ENCODE measurements at places on chromosomes 2 and 18.

GRCh38 chr2:226045080-226045479, 645.6 kb downstream of the NYAP2 start:
- no peak for DNase-seq

GRCh38 chr2:121561617-121562268, 31.1 kb downstream of the RNU4ATAC start:
- DNase-seq: no peak

GRCh38 chr2:148888003-148888501, 13.0 kb downstream of the KIF5C start:
- DNase-seq: peak; percentile 71

- DNase-seq: no peak
These were observed 67.1 kb downstream of the ANTXR1 start for GRCh38 chr2:69080071-69080470.

- DNase-seq: no peak
These were observed 493.4 kb upstream of the FSIP2 start for GRCh38 chr2:185245216-185245615.

DNA sequence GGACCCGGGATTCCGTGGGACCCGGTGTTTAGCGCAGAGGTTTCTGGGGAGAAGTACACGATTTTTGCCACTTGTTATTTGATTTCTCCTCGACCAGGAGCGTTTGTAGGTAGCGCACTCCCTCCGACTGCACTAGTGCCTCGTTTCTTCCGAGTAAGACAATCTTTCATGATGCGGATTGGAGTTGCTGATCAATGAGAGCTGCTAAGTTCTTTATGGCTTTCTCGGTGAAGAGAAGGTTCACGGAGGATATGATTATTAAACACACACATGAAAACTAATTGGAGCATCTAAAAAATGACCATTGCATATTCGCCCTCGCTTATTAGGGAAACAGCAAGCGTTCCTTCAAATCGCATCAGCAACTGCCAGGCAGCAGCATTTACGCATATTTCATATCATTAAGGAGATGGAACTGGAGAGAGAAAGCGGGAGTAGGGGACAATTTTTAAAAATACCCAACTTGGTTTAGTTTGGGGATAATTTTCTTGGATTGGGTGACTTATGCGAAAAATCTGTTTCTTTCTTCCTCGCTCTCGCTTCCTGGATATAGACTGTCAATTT, 616 bp downstream of the EML6 start:
- DNase-seq: no peak

DNA sequence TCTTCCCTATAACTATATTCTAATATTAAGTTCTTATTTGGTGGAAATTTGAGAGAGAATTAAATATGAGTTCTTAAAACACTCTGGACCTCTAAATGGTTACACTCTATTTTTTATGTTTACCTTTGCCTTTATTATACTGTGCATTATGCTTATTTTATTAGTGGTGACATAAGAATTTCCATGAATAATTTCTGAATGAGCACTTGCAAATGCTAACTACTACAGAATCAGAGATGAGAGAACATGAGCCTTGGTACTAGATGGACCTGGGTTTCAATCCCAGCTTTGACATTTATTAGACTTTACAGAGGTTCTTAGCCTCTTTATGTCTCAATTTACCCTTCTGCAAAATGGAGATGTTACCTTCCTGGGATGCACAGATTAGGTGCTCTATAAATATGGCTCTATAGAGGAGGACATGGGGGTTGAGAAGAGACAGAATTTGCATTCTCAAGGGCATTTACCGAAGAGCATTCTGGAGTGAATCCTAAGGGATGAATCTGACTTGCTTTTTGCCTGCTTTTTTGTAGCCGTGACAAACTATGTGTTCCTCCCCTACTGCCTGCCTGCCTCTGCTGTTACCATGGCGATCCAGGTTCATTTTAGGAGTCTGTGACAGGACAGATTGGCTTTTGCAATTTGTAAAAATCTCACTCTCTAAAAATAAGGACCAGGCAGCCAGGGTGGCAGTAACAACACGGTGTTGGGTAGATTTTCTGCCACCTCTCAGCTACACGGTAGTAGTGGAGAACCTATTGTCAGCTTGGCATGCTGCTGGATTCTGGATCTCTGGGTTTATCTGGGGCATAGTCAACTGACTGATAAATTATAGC, 20.7 kb upstream of the CNRIP1 start:
- no peak for DNase-seq

DNA sequence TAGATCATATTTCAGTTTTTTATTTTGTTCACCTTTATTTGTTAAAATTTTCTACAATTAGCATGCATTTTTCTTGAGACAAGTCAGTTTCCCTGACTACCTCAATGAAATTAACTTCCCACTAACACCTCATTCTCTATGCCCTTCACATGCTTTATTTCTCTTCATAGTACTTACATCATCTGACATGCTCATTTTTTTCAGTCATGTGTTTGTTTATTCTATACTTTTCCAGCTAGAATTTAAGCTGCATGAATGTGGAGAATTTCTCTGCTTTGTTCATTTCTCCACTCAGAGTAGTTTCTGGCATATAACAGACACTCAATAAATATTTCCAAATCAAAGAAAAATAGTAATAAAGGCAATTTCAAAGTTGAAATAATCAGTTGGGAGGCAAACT, 78.9 kb upstream of the SCN7A start:
- DNase-seq: no peak

DNA sequence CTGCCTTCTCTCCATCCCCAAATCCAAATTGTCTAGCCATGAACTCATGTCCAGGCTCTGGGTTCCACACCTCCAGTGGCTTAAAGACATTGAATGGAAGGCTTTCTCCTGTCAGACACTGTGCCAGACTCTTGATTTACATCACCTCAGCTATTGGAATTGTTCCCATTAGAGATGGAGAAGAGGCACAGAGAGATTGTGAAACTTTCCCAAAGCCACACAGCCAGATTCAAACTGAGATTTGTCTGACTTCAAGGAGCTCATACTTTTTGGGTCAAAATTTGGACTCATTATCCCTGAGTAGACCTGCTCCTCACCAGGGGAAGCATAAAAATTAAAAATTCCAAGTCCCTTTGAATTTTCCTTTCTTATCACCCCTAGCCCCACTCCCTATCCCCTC, 18.9 kb upstream of the MYO3B start:
- no peak for DNase-seq

DNA sequence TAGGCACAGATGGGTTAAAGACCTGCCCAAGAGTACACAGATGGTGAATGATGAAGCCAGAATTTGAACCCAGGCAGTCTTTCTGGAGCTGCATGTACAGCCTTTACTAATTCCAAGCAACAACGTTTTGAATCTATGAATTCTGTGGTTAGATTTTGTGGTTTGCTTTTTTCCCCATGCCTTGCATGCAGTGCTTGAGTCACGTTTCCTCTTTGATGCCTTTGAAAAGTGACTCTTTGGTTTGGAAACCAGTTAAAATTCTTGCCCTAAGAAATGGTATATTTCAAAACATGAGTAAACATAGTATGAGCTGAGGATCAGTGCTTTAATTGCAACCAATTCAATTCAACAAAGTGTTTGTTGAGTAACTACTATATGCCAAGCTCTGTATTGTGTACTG, 48.2 kb upstream of the PPM1B start:
- DNase-seq: no peak

DNA sequence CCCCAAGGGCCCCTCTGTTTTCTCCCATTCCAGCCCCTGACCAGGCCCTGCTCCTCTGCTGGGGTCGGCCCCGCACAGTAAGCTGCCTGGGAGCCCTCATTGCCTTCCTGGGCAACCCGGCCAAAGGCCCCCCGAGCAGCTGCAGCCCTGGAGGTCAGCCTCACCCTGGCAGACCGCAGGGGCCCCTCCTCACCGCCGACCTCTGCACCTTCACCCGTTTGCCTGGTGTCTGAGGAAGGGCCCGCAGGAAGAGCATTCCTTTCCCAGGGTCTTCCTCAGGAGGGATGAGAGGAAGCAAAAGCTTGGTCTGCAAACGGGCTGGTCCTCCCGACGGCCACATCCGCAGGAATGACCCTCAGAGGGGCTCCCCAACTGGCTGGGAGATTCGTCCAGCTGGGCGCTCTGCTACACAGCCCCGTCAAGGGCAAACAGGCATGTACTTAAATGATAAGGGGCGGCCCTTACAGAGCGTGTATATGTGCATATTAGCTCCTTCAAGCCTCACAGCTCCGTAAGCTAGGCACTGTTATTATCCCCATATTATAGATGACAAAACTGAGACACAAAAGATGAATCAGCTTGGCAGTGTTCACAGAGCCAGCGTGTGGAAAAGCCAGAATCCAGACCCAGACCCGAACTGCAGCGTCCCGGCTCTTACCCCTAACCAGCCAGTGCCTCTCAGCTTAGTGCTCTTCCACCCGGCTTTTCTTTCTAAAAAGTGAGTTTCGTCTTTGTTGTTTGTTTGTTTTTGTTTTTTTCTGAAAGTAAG, 52.8 kb downstream of the SLC4A1AP start:
- DNase-seq: no peak

DNA sequence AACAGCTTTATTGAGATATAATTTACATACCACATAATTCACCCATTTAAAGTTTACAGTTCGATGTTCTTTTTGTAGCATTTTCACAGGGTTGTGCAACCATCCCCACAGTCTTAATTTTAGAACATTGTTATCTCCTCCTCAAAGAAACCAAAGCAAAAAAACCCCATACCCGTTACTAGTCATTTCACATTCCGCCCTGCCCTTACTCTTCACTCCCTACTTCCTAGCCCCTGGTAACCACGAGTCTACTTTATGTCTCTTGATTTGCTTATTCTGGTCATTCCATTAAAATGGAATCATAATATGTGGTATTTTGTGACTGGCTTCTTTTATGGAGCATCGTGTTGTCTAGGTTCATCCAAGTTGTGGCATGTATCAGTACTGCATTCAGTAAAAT, 137.7 kb downstream of the TANC1 start:
- no peak for DNase-seq

DNA sequence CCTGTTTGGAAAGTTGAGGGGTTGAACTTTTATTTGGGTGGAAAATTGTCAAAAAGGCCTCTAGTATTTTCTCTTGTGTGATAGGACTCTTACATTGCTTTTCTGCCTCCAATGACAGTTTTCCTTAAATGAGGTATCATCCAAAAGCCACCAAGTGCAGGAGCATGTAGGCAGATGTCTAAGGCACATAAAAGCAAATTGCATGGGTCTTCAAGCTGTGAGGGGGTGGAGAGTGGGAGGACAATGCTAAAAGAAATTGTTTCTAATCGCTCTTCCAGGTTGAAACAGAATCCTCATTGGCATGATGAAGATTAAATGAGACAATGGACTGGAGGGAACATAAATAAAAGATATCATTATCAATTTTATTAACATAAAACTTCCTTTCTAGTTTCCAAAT, 6.8 kb downstream of the TACR1 start:
- DNase-seq: no peak

DNA sequence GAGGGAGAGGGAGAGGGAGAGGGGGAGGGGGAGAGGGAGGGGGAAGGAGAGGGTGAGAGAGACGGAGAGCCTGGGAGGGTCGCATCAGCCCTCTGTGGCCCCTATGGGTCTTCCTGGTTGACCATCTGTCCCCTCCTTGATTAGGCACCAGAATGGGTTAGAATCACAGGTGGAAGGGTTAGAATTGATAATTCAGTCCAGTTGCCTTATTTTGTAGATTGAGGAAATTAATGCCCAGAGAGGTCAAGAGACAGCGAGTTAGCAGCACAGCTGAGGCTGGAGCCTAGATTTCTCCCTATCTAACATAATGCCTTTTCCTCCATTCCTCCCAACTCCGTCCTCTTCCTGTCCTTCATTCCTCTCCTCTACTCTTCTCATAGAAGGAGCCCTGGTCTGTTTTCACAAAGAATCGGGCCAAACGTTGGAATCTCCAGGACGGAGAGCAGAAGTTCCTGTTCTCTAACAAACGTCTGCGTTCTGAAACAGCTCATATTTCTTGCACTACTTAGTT, 338 bp upstream of the THUMPD2 start:
- no peak for DNase-seq

GRCh38 chr2:178066890-178067669, 5.5 kb downstream of the PDE11A start:
- DNase-seq: no peak

DNA sequence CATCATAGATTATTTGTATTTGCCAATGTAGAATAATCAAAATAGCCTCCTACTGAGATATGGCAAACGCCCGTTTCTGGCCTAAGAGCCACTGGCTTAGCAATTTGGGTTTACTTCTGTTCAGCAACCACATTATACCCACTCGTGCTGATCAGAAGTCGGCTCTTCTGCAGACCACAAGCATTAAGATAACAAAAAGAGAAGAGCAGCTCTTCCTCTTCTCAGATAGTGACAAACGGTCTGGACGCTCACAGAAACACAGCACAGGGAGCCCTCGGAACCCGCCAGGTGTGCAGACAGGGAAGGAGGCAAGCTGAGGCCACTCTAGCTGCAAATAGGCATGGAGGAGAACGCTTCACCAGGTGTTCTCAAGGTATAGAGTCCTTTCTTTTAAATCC, 164.0 kb downstream of the HDAC4 start:
- no peak for DNase-seq

- DNase-seq: no peak
These were observed 506.2 kb upstream of the TMEFF2 start for GRCh38 chr2:192700934-192701333.

DNA sequence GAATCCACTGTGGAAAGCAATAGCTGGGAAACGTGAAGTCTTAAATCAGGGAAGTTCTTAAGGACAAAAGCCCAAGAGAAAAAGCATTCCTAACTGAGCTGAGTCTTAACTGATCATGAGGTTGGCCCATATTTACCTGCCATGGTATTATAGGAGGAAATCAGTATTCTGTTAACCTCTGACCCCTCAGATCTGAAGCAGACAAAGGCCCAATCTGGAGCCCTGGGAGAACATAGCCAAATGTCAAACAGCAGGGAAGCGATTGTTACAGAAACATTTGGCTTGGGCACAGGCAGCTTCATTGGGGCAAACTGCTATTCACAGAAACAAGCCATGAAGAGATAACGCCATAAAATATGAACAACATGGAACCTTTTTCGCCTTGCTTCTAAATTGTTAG, 18.8 kb downstream of the EPHA4 start:
- peak; percentile 28 for DNase-seq

DNA sequence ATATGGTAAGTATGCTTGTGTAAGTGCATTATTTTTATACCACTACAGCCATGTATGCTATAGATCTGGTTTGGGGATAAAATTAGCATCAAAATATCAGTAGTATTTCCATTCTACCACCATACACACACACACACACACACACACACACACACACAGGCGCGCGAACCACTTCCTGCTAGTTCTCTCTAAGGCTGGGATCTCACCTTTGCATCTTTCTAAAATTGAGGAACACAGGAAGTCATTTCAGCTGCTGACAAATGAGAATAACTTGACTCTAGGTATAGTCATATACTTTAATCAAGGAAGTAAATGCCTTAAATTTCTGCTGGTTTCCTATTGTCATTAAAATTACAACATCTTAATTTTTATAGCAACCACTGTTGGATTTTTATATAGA, 72.5 kb downstream of the RBM43 start:
- DNase-seq: peak; percentile 22

DNA sequence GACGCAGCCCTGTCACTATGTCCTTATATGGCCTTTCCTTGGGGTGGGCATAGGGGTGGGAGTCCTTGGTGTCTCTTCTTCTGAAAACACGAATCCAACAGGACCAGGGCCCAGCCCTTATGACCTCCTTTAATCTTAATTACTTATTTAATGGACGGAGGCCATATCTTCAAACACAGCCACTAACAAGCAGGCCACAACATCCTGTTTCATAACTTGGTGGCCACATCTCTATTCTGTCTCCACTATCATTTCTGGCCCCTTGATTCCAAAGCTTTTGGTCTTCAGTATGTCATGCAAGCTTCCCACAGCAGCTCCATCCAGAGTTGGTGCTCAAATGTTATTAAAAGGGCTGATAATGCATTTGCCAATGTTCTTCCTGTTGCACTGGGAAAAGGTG, 287.3 kb upstream of the SMIM21 start:
- no peak for DNase-seq

GRCh38 chr2:127661072-127661649, 14.2 kb downstream of the LIMS2 start:
- DNase-seq: no peak

All from NCI-H2081 (cell line).